ENCODE measurements at places on chromosomes 12 and 14.
A peak's percentile ranks its signal among the peaks of the same experiment; 100 is the strongest.

GRCh38 chr12:67068761-67069450 lies 200.3 kb upstream of the CAND1 start:
- peak; percentile 13 for DNase-seq

- peak; percentile 31 for DNase-seq
These were observed 27.4 kb upstream of the DDHD1 start for GRCh38 chr14:53180272-53181221.

DNA sequence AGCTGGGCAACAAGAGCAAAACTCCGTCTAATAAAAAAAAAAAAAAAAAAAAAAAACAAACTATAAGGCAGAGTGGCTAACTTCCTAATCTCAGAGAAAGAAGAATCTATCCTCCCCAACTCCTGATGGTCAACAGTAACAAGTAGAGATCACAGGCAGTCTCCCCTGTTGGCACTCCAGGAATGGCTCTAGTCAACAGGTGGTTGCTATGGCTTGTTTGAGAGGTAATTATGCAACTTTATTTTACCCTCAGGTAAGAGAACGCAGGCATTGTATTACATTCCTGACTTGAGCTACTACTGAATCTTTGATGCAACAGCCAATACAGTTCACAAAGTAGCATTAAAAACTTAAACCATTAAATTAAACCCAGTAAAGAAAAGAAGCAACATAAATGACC lies 180.3 kb downstream of the DICER1 start:
- DNase-seq: no peak

DNA sequence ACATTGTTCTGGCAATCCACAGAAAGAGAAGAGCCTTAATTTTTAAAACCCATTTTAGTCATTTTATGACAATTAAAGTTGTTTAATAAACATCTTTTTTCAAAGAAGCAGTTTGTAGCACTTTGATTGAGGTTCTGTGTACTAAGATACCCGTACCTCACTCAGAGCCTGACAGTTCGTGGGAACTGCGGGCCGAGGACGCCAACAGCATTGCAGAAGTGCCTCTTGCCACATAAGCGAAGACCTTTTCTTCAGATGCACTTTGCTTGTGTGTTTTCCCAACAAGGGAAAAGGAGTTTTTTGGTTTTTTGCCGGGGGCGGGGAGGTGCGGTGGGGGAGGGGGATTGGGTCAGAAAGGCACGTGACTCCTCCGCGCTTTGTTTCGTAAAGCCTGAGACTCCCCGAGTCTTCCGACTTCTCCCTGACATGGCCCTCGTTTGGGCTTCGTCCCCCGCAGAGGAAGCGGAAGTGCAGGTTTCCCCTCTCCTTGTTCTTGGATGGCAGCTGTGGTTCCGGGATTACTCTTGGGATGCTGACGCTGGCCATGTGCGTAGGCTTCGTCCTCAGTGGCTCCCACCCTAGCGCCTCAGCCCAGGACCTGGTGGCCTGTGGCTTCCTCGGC lies 70.8 kb downstream of the WDR20 start:
- DNase-seq: no peak

DNA sequence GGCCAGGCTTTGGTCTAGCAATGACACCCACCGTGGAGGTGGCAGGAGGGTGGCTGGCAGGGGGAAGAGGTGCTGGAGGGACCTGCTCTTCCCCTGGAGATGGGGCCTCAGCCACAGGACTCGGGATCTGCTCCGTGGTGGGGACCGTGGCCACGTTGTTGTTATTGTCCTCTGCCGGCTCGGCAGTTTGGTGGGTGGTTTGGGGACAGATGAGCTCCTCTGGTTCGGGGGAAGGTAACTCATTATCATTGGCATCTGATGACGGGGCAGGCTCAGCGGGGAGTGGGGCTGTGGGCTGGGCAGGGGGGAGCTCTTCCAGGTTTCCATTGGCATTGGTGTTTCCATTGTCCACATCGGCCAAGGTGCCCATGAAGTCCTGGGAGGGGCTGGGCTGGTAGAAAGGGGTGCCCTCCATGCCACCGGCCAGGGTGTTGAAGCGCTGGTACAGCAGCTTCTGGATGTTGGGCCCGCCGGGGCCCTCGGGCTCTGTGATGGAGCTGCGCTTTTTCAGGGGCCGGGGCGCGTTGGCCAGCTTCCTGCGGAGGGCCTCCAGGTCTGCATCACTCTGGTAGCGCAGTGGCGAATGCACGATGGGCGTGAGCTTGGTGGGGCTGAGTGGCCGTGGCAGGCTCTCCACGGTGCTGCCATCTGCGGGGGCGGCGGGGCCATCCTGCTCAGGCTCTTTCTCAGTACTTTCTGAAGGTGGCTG lies 24.3 kb downstream of the ZFYVE21 start:
- DNase-seq: no peak

GRCh38 chr12:89765959-89766824 lies 57.6 kb upstream of the ATP2B1 start:
- DNase-seq: peak; percentile 23

- no peak for DNase-seq
These were observed 341.0 kb downstream of the ZFP36L1 start for GRCh38 chr14:68451696-68452373.

GRCh38 chr14:50045039-50045711 lies 71.2 kb downstream of the VCPKMT start:
- peak; percentile 85 for DNase-seq

- DNase-seq: no peak
These were observed 25.3 kb downstream of the MYBPC1 start for GRCh38 chr12:101619858-101620761.

DNA sequence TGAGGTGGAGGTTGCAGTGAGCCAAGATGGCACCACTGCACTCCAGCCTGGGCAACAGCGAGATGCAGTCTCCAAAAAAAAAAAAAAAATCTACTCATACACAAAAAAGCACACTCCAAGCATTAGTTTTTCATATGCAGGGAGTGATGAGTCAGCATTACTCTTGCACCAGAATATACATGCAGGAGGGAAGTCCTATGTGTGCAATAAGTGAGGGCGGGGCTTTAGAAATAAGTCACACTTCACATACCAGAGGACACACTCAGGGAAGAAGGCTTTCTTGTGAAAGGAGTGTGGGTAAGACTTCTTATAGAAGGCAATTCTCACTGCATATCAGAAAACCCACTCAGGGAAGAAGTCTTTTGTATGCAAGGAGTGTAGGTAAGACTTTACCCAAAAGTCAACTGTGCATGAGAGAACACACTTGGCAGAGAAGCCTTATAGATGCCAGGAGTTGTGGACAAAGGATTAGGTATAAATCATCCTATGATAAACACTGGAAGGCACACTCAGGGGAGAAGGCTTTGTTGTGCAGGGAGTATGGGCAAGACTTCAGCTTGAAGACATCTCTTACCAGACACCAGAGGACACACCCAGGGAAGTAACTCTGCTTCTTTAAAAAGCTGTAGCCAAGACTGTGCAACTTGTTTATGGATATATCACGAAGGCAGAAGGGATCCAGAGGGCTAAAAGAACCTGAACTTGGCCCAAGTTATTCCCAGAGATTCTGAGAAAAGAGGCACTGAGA lies 50.5 kb downstream of the ATF7 start:
- no peak for DNase-seq
